H54 (cell line): ENCODE measurements at places on chromosomes 3 and 15.

DNA sequence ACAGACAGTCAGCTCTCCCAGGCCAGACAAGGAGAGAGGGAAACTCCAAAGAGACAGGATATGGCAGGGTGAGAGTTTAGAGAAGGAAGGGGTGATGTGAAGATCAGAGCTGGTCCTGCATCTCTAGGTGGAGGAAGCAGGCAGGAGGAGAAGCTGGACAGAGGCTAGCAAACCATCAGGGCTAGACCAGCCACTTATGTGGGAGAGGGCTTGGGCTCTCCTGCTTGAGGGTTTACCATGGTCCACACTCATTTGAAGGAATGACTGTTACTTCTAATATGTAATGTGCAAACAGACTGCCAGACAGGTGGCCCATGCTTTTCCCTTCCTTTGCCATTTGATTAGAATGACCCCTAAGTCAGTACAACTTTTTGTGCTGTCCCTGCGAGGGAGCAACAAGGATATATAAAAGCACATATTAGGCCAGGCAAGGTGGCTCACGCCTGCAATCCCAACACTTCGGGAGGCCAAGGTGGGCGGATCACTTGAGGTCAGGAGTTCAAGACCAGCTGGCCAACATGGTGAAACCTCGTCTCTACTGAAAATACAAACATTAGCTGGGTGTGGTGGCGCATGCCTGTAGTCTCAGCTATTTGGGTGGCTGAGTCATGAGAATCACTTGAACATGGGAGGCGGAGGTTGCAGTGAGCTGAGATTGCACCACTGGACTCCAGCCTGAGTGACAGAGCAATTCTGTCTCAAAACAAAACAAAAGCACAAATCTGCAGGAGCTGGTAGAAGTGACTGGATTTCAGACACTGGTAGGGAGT lies 41.0 kb upstream of the MANF start:
- DNase-seq, result no peak

GRCh38 chr3:127783642-127784160 lies 38.6 kb downstream of the MGLL start:
- no peak for DNase-seq

DNA sequence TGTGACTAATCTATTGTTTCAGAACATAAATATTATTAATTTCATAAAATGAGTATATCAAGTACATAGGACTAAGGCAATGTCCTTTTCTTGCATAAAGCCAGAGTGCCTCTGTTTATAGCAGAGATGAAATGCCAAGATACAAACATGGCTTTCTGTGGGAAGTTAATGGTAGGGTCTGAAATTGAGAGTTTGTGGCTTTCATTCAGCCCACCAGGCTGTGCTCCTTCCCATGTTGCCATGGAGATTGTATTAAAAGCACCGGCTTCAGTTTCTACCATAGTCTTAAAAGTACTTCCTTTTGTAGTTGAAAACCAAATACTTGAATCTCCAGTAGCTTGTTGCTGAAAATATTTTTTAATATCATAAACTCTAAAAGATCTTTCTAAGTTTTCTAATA lies 114.0 kb downstream of the LRRC28 start:
- DNase-seq, result no peak

DNA sequence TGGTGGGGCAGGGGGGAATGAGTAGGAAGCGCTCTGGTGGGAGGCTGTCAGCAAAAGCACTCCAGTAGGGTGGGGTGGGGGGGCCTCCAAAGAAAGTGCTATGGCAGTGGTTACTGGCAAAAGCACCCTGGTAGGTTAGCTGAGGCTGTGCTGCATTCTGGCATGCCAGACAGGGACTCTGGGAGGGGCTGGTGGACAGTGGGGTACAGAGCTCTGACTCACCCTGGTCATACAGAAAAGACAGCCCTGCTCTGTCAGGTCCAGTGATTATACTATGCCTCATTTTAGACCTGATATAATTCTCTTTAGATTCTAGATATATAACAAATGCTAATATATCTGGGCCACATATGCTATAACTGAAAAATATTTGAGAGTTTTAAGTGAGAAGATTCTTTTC lies 82.8 kb upstream of the CPNE4 start:
- DNase-seq, result no peak
